ENCODE measurements at places on chromosomes 12 and 14.

- no peak for DNase-seq
Measured at GRCh38 chr12:103751171-103751570, 89.9 kb downstream of the NT5DC3 start.

- no peak for DNase-seq
Measured at GRCh38 chr14:100419856-100420255, 96.7 kb downstream of the SLC25A47 start.

DNA sequence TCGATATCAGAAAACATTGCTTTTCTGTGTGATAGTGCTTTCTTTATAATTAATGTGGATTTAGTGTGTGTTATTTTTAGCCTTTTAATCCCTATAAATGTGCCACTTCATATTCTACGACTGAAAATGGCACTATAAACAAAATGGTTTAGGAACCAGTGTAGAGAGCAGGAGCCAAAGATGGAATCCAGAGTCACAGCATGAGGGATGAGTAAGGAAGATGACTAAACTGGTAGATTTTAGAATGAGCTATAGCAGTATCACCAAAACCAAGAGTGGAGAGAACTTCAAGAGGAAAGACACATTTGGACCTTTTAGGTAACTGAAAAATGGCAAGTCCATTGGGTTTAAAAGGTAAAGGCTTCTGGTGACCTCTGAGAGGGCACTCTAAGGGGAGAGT is 887.2 kb downstream of the NRXN3 start:
- DNase-seq, result no peak

DNA sequence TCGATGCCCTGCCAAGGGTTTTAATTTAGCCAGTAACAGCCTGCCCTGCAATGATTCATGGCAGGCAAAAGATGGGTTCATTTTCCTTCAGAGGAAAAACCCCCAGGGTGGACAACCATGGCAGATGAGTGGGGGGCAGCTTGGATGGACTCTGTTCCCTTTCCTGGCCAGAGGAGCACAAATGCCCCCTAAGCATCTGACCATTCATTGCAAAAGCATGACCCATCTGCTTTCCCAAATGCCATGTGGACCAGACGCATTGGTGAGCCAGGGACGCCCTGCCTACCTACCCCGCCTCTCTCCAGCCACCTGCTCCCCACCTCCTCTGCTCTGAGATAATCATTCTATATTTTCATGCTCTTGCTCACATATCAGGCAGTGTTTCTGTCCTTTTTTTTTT is 281.9 kb downstream of the DPF3 start:
- no peak for DNase-seq

- DNase-seq, result no peak
Measured at GRCh38 chr14:64147126-64147790, 146.9 kb downstream of the ESR2 start.

DNA sequence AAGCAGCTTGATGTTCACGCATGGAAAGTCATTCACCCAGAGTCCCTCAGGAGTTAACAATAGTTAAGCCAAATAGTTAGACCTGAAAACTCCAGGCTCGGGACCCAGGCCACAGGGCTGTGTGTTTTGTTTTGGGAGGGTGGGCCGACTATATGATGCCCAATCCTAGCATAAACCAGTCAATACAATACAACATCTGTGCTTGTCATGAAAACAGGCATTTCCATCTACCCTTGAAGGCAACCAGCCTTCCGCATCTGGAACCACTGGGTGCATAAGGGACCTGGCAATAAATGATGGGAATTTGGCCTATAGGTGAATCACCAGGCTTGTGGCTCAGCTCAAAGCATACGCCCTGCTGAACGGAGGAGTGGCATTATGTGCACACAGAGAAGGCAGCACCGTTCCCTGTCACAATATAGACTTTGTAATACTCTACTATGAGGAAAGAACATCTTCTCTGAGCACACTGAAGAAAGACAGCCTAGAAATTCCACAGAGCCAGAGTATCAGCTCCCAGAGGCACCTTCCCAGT is 91.0 kb upstream of the FOXN3 start:
- DNase-seq, result no peak

GRCh38 chr12:55188974-55189556 is 31.8 kb upstream of the OR10A7 start:
- no peak for DNase-seq

GRCh38 chr14:96277890-96278289 is 21.9 kb downstream of the BDKRB1 start:
- no peak for DNase-seq

Measured in activated T-helper 1 cell treated with anti-CD3 and anti-CD28 coated beads, Interleukin-2, amount 50 U/mL, for 16 hours (primary cell).